T-helper 17 cell (primary cell): ENCODE measurements at places on chromosomes 7 and 10. TPM values are rescaled to one million over a fixed set of nuclear protein-coding genes. Genes with fewer than 3 reads are reported as not detected.
A peak's percentile ranks its signal among the peaks of the same experiment; 100 is the strongest.

DNA sequence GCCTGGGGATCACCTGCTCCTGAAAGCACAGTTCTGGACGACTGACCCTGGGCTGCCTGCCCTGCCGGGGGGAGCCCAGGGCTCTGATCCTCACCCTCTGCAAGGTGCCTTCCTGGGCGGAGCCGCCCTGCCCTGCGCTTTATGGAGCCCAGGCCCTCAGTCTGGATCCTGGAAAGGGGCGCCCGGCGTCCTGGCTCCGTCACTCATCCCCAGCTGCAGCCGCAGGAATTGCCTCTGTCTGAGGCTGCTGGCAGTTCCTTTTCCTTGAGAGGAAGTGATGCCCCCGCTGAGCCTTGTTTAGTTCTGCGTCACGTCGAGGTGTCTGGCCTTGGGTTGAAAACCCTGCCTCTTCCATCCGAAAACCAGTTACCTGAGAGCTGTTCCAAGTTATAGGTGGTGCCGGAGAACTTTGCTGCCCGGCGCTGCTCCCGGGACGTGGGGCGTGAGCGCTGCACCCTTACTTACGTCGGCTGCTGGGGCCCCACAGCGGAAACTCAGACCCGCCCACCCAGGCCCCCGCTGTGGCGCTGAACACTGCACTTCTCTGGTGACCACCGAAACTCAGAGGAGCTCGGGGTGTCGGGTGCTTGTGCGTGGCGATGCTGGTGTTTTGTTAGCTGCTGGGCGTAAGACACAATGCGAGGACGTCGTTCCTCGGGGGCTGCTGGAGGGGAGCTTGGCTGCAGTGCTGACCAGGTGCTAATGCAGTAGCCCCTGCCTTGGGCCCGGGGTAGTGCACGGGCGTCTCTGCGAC is 5.4 kb downstream of the MAFK start:
- no peaks in the 10 kb centered on the region for H3K27me3 ChIP-seq
- peaks cover 26% of the 10 kb centered on the region for H3K4me1 ChIP-seq
- H3K27ac ChIP-seq = no peak overlapping the region
- no peaks in the 10 kb centered on the region for H3K36me3 ChIP-seq
- DNase-seq = no peak

DNA sequence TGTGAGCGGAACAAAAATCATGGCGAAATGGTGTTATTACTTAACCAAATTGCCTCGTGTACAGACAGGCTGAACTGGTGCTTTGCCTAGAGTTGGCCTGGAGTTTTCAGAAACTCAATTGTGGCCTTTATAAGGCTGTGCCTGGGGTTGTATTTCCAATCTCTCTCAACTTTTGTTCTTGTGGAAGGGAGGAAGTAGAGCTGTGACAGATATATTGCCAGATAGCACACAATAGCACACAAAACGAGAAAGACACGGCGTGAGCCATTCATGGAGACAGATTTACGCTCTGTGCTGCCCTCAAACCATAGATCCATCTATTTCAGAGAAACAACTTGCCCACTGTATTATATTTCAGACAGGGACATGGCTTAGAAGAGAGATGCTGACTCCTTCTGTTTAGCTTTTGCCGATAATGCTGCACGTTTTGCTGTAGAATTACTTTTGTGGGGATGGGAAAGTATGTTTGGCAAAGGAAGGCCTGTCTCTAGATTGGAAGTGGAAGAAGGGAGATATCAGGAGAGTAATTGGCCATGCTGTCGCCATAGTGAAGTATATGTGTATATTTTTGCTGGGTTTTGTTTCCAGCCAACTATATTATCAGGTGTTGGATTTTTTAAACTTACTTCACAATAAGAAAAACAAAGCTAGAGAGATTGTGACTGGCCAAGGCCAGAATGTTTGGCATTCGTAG is 80.4 kb downstream of the AUTS2 start:
- H3K4me3 ChIP-seq = no peak overlapping the region
- no peak for DNase-seq
- no peaks in the 10 kb centered on the region for H3K27me3 ChIP-seq
- H3K4me1 ChIP-seq = no peaks in the 10 kb centered on the region
- no peak overlapping the region for H3K27ac ChIP-seq

GRCh38 chr10:132904814-132905649 is 37.3 kb downstream of the CFAP46 start:
- DNase-seq = no peak
- no peaks in the 10 kb centered on the region for H3K36me3 ChIP-seq
- H3K27ac ChIP-seq = peak overlapping the region; percentile 8

- no peak overlapping the region for H3K27ac ChIP-seq
- no peak for DNase-seq
- H3K27me3 ChIP-seq = peaks cover 9% of the 10 kb centered on the region
- H3K36me3 ChIP-seq = no peaks in the 10 kb centered on the region
These were observed 43.5 kb upstream of the LSM8 start for GRCh38 chr7:118140468-118140867.

DNA sequence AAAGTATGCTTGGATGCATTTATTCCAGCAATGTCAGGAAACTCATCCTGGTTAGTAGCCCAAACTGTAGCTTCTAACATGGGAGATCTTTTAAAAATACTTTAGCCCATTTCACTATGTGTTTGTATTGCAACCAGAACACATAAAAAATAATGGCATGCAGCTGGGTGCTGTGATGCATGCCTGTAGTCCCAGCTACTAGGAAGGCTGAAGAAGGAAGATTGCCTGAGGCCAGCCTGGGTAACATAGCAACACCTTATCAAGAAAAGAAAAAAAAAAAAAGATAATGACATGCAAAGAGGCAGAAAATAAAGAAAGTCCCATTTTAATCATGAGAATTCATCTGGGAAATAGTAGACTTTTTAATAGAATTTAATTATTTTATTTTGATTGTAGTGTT is 517.0 kb upstream of the TEX47 start:
- H3K27me3 ChIP-seq = no peaks in the 10 kb centered on the region
- H3K36me3 ChIP-seq = no peaks in the 10 kb centered on the region
- no peak for DNase-seq

- no peaks in the 10 kb centered on the region for H3K36me3 ChIP-seq
- DNase-seq = no peak
- H3K4me3 ChIP-seq = peak overlapping the region; percentile 71
These were observed 1.8 kb upstream of the PDGFA start for GRCh38 chr7:521221-522070.

DNA sequence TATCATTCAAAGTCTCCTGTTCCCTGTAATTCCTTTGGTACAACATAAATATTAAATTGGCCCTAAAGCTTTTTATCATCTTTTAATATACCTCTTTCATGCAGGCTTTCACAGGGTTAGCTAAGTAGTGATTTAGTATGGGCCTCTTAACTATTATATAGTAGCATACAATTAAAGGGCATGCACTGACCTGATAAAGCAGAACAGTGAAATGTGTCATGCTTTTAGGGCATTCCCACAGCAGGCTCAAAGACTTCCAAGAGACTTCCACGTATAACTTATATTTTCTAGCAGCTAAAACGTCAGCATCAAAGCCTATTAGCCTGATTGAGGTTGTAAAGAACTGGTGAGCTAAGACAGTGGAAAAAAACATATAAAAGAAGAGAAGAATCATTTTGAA is 35.3 kb downstream of the SAMD8 start:
- H3K4me1 ChIP-seq = peaks cover 29% of the 10 kb centered on the region
- no peak overlapping the region for H3K4me3 ChIP-seq
- H3K27me3 ChIP-seq = no peaks in the 10 kb centered on the region
- H3K36me3 ChIP-seq = no peaks in the 10 kb centered on the region

The ZDHHC6 gene
- total RNA-seq = 32.4 TPM

The SLC16A9 gene
- total RNA-seq = 0.07 TPM

GRCh38 chr7:26398427-26398755 is 106.7 kb downstream of the SNX10 start:
- peaks cover 3% of the 10 kb centered on the region for H3K36me3 ChIP-seq
- H3K27ac ChIP-seq = no peak overlapping the region
- peaks cover 11% of the 10 kb centered on the region for H3K4me1 ChIP-seq

- no peak overlapping the region for H3K4me3 ChIP-seq
- no peaks in the 10 kb centered on the region for H3K36me3 ChIP-seq
- no peaks in the 10 kb centered on the region for H3K4me1 ChIP-seq
- DNase-seq = no peak
- H3K27me3 ChIP-seq = peaks cover 37% of the 10 kb centered on the region
- no peak overlapping the region for H3K27ac ChIP-seq
These were observed 38.4 kb upstream of the HSPA12A start for GRCh38 chr10:116780691-116781205.

GRCh38 chr10:14904316-14904732 is 25.7 kb downstream of the SUV39H2 start:
- no peaks in the 10 kb centered on the region for H3K27me3 ChIP-seq
- DNase-seq = no peak
- H3K36me3 ChIP-seq = peaks cover 8% of the 10 kb centered on the region
- H3K4me3 ChIP-seq = no peak overlapping the region
- H3K27ac ChIP-seq = no peak overlapping the region
- H3K4me1 ChIP-seq = peaks cover 6% of the 10 kb centered on the region

DNA sequence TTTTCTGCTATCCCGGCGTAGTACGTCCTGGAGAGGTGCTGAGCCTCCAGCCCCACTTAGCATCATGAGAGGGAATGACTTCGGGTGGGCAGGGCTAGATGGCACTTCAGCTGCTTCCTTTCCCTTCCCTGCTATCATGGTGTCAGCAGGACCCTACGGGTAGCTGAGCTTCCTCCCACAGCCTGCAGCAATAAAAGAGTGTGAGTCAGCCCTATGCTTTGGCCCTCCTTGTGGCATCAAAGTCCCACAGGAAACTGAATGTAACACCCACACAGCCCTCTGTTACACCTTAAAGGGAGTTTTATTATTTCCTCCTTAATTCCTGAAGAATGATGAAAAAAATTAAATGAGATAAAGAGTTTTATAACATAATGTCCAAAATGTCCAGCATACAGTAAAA is 458.1 kb downstream of the RPS24 start:
- no peak overlapping the region for H3K4me3 ChIP-seq
- no peaks in the 10 kb centered on the region for H3K36me3 ChIP-seq
- no peaks in the 10 kb centered on the region for H3K4me1 ChIP-seq
- no peak overlapping the region for H3K27ac ChIP-seq

DNA sequence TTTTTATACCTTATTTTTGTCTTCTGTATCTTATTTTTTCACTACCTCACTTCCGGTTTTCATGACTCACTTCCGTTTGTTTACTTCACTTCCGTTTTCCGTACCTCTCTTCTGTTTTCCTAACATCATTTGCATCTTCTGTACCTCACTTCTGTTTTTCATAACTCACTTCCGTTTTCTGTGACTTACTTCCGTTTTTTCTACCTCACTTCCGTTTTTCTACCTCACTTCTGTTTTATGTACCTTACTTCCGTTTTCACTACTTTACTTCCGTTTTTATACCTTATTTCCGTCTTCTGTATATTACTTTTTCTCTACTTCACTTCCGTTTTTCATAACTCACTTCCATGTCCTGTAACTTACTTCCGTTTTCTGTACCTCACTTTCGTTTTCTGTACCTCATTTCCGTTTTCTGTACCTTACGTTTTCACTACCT is 492.5 kb upstream of the AKR1E2 start:
- no peaks in the 10 kb centered on the region for H3K4me1 ChIP-seq
- H3K4me3 ChIP-seq = no peak overlapping the region
- no peaks in the 10 kb centered on the region for H3K36me3 ChIP-seq
- H3K27me3 ChIP-seq = no peaks in the 10 kb centered on the region
- no peak for DNase-seq

DNA sequence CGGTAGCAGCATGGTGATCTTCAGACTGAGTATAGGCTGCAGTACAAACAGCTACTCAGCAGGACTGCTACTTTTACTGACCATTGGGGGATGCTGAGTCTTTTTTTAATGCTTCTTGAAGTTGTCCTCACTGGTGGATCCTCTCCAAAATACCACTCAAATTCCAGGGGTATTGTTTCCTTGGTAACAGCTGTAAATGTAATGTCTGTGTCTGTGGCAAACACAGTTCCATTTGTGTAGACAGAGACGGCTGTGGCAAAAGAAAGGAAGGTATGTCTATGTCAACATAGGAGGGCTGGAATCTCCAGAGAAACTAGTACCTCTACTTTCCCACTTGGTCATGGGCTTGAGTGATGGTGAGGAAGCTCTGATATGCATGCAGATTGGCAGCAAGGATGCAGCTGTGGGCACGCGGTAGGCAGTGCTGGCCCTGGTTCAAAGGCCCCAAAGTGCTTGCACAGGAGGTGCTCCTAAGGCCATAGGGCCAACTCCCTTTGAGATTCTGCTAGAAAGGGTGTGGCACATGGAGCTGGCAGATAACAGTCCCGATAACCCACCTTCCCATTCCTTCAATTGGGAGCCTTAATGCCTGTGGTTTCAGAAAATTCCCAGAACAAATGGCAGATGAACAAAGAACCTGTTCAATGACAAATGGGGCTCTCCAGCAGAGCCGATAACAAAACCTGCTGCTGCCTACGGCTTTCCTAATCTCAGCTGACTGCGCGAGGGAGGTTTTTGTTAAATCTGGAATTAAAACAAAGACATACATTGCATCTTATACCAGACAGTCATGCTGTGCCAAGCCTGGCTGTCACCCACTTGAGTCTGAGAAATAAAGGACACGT is 43.0 kb downstream of the PKD1L1 start:
- no peak overlapping the region for H3K27ac ChIP-seq
- H3K4me3 ChIP-seq = no peak overlapping the region
- no peaks in the 10 kb centered on the region for H3K4me1 ChIP-seq
- H3K27me3 ChIP-seq = no peaks in the 10 kb centered on the region

- no peak overlapping the region for H3K27ac ChIP-seq
- no peak overlapping the region for H3K4me3 ChIP-seq
- no peaks in the 10 kb centered on the region for H3K4me1 ChIP-seq
- no peak for DNase-seq
- H3K36me3 ChIP-seq = no peaks in the 10 kb centered on the region
- no peaks in the 10 kb centered on the region for H3K27me3 ChIP-seq
These were observed 173.3 kb downstream of the PDE1C start for GRCh38 chr7:31896925-31897324.

The AKR1C3 gene
- 1.4 TPM for total RNA-seq

DNA sequence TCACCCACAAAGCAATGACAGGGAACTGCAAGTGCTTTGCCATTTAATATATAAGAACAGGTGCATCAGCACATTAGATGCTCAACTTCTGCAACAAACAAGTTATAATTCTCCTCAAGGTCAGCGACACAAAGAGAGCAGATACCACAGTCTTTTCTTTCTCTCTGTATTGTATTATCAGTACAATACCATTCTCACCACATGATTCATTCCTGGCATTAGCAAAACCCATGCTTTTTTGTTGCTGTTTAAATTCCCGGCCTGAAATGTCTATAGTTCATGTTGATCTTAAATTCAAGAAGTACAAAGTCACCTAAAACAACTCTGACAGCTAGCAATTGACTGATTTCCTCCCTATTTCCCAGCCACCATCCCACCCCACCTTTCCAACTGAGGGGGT is 111.8 kb upstream of the FEZF1 start:
- H3K36me3 ChIP-seq = no peaks in the 10 kb centered on the region
- H3K27ac ChIP-seq = no peak overlapping the region
- no peaks in the 10 kb centered on the region for H3K27me3 ChIP-seq
- no peaks in the 10 kb centered on the region for H3K4me1 ChIP-seq
- no peak for DNase-seq
